ENCODE measurements at places on chromosomes 6 and 20.

- no peak for DNase-seq
These were observed 164.1 kb downstream of the SYNDIG1 start for GRCh38 chr20:24633521-24633920.

GRCh38 chr6:157119502-157120027, 203.8 kb downstream of the TMEM242 start:
- DNase-seq: no peak

- no peak for DNase-seq
These were observed 584.9 kb upstream of the EYS start for GRCh38 chr6:66291905-66292304.

DNA sequence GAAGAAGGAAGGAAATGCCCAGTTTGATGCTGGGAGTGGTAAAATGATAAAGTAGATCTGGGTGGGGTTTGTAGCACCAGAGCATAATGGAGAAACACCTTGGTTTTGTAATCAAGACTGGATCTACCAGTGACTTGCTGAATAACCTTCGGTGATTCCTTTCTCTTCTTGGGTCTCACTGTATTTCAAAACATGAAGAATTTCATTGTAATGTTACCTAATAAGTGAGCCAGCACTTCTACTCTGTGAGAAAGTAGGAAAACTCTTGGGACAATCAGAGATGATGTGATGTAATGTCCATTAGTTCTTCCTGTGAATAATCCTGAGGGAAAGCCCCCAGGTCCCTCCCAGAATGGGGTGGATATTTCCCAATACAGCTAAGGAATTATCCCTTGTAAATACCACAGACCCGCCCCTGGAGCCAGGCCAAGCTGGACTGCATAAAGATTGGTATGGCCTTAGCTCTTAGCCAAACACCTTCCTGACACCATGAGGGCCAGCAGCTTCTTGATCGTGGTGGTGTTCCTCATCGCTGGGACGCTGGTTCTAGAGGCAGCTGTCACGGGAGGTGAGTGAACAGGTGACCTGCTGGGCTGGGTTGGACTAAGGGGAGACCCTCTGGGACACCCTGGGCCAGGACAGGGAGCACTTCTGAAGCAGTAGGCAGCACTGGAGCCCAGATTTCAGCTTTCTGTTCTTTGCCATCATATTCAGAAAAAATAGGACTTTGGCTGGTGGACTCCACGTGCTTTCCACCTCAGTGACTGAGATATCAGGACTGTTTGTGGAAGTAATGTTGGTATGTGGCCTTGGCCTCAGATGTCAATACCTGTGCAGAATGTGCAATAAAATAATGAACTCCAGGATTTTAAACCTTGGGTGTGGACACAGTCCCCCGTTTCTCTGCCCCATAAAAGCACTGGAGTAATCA, at the start of gene PI3:
PI3 (plus strand) TSS at position 469 of the 931 bp plus-strand sequence; CDS start at position 490, 21 bp downstream.
- DNase-seq: no peak

DNA sequence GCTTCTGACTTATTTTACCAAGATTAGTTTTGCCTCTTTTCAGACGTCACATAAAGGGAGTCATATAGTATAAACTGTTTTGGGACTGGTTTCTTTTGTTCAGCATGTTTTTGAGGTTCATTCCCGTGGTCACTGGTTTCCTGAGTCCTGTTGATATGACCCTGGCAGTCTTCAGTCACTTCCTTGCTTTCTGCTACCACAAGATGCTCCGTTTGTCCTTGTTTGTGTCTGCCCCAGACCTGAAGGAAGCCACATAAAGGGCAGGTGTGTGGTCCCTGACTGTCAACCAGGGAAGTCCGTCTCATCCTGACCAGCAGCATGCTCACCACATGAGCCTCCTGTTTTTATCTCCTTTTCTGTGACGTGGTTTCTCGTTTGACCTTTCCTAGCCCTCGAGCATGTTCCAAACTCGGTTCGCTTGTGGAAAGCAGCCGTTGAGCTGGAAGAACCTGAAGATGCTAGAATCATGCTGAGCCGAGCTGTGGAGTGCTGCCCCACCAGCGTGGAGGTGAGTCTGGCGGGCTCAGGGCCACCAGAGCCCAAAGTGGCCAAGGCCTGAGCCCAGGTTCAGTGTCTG, 26.1 kb upstream of the C20orf204 start:
- DNase-seq: no peak

- DNase-seq: no peak
These were observed 86.6 kb downstream of the ZFAND3 start for GRCh38 chr6:37906121-37906520.

GRCh38 chr6:167472148-167472547, 147.3 kb downstream of the TTLL2 start:
- no peak for DNase-seq

GRCh38 chr20:32896521-32897280, 38.0 kb downstream of the EFCAB8 start:
- DNase-seq: no peak
